ENCODE measurements at places on chromosomes 7 and 10.

GRCh38 chr10:52216852-52217251 lies 97.2 kb upstream of the DKK1 start:
- no peak for DNase-seq

GRCh38 chr7:140604760-140605159 lies 35.9 kb downstream of the DENND2A start:
- DNase-seq, result no peak

DNA sequence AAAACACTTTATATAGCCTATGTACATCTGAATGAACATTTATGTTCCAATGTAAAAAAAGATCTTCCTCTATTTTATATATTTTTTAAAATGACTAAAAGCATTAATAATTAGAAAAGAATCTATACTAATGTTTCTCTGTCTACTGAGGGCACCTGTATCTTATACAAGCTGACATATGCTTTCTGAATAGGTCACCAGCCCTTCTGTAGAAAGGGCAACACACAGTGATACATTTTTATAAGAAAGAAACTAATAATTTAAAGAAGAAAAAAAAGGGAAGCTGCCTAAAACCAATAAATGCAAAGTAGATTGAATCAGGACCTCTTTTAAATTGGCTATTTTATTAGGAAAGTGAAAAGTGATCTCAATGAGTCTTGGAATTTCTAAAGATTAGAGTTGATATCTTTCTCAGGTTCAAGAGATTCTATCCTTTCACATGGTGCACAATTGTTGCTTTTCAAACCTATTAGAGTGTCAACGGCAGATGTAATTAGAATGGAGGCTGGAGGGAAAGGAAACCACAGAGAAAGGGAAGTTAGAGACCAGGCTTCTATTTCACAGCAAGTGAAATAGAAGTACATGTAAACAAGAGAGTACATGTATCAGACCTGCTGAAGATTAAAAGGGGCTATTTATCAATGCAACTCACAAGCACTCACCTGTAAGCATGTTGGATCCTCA lies 6.3 kb downstream of the MTPN start:
- DNase-seq, result no peak

DNA sequence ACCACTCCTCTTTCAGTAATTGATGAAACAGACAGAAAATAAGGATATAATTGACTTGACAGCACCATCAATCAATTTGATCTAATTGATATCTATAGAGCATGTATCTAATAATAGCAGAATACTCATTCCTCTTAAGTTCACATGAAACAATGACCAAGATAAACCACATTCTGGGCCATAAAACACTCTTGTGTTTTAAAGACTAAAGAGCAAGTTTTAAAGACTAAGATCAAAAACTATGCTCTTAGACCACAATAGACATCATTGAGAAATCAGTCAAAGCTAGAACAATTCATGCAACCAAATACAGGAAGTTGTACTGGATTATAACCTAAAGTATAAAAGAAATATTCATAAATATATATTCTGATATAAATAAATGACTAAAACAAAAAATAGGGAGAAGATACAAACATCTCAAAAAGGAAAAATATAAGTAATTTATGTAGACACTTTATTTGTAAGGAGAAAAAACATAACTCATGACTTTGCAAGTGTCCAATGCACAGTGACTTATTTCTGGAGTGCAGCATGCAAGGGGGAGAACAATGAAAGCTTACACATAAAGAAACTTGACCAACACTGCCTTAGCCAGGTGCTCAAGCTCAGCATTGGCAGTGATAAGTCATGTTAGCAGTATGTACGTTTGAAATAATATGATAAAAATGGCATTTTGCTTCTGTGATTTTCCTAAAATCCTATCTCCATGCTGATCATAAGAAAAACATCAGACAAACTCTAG lies 312.7 kb upstream of the IGFBP3 start:
- DNase-seq, result no peak

- no peak for DNase-seq
These were observed 127.6 kb downstream of the DNAJB9 start for GRCh38 chr7:108697254-108697653.

- DNase-seq, result no peak
These were observed 165.7 kb upstream of the AHR start for GRCh38 chr7:17132726-17133125.

- no peak for DNase-seq
These were observed 27.6 kb upstream of the BMS1 start for GRCh38 chr10:42755028-42755451.

DNA sequence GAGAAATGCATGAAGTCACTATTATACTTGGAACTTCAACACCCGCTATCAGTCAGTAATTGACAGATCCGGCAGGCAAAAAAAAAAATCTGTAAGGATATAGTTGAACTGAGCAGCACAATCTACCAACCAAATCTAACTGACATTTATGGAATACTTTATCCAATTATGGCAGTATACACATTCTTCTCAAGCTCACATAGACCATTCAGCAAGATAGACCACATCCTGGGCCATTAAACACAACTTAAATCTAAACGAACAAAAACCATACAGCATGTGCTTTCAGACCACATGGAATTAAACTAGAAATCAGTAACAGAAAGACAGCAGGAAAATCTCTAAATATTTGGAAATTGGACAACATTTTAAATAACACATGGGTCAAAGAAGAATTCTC lies 112.7 kb downstream of the MPP7 start:
- DNase-seq, result no peak

DNA sequence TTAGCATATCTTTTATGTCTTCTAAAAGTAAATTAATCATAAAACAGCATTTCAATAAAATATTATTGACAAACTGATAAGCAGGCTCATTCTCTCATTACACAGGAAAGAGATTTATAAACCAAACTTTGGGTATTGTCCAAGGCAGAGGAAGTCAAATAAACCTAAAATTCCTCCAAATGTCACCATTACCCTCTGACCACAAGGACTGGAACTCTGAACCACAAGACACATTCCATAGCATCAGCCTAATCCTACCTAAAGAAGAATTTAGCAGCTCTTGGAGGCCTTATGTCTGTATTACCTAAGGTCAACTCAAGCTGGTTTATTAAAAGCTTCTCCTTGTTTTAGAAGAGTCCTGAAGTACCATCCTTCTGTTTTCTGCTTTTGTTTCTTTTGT lies 82.4 kb upstream of the SLC13A1 start:
- no peak for DNase-seq

DNA sequence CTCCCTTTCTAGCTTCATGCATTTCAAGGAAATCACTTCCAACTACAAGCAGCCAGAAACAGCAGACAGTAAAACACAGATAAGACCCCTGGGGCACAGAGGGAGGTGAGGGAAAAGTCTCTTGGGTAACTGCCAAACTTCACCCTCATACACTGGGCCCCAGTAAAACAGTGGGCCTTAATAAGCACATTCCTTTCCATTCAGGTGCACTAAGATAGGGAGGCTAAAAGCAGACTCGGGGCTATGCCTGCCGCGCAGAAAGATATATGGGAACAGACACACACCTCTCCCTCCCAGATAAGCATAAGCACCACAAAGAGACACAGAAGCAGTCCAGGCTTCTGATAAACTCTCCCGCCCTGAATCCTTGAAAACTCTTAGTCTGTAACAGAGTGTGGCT lies 117.0 kb downstream of the TYW1B start:
- no peak for DNase-seq

GRCh38 chr7:44969701-44970522 lies 8.9 kb downstream of the MYO1G start:
- DNase-seq, result no peak

DNA sequence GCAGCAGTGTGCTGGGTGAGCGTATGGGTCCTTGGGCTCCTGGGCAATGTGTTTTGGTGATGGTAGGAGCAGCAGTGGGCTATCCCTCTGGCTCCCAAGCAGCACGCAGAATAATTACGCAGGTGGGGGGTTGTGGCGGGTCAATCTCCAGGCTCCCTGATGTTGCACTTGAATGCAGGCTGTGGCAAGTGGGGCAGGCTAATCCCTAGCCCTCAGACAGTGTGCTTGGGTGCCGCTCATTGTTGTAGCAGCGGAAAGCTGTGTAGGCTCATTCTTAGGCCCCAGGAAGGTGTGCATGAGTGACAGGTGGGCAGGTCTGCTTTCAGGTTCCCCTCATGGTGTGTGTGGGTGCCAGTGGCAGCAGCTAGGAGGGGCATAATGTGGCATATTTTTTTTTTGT lies 44.1 kb downstream of the LOXL4 start:
- DNase-seq, result no peak

- DNase-seq, result no peak
These were observed 6.6 kb downstream of the OPTN start for GRCh38 chr10:13106387-13107045.

DNA sequence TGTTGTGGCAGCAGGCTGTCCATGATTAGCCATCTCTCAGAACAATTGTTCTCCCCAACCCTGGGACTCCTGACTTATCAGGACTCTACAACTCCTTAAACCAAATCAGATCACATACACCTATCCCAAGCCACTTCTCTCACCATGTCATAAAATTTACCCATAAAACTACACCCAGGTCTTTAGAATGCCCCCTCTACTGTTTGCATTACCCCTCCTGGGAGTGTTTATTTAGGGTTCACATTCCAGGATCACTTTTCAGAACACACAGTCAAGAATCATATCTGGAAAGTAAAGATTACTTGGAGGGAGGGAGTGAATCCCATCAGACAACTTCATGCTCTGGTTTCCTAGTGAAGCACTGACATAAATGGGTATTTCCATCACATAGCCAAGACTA lies 7.1 kb downstream of the ASAH2 start:
- no peak for DNase-seq

- no peak for DNase-seq
These were observed 4.1 kb downstream of the OR9A4 start for GRCh38 chr7:141920281-141920680.

DNA sequence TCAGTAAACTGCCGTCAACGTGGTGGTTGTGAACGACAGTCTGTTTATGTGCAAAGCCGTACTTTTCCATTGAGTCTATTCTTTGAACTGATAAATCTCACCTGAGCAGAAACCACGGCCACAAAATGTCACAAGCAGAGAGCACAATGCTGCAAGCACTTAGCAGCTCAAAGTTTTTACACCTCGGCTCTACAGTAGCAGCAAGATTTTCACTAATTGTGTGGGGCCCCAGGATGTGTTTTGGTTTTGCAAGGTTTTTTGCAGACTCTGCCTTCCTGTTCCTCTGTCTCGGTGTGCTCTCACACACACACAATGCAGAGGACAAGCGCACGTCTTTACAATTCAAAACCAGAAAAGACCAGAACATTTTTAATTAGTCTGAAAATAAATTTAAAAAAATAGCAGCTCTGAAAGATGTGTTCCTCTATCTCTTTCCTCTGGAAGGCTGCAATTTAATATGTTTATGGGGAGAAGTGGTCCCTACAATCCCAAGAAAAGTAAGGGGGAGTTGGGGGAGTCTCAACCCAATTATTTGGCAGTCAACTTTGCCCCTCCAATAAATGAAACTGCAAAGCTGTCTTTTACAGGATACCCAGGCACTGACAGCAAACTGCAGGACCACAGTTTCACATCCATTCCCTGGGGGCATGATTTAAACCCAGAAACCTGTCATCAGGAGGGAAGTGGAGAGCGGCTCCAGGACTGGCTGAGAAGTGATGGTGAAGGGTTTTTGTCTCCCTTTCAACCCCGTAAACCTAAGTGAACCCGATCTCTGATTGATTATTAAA lies 73.8 kb upstream of the SFMBT2 start:
- DNase-seq, result no peak

- no peak for DNase-seq
These were observed 19.2 kb upstream of the PRKAG2 start for GRCh38 chr7:151896086-151896485.

DNA sequence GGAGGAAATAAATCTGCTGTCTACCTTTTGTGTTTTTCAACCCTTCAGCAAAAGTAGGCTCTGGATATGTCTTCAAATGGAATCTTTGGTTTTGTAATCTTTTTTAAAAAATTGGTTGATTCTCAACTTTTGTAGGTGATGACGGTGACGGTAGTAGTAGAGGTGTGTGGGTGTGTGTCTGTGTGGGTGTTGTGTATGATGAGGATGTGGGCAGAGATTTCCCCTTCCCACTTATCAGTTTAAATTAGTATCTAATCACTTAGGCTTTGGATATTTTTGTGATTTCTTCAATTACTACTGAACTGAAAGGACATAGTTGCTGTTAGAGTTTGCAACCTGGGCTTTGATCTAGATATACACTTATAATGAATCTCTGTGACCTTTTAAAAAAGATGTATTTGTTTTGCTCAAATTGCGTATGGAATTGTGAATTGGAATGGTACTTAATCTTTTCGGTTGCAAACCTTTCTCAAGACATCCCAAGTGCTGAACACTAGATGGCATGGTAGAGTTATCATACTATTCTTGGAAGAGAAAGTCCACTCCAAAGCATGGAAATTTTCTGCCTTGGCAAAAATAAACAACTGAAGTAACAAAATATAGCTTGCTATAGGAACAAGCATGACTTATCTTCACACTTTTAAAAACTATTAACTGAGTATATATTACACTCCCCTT lies 51.9 kb upstream of the A1CF start:
- no peak for DNase-seq

DNA sequence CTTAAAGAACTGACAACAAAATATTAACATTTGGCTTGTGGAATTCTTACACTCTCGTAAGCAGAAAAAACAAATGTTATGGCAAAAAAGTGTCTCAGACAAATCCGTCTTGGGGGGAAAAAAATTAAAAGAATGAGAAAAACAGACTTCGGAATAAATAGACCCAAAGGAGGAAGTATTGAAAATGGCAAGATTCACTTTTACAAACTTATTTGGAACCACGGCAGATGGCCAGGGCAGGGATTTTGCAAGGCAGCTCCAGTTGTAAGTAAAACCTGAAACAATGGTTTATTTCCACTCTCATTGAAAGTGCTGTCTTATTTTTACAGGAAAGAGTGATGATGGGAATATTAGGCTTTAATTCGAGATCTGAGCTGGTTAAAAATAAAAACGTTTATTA lies 1.5 kb upstream of the ZNF438 start:
- DNase-seq, result peak; percentile 87

DNA sequence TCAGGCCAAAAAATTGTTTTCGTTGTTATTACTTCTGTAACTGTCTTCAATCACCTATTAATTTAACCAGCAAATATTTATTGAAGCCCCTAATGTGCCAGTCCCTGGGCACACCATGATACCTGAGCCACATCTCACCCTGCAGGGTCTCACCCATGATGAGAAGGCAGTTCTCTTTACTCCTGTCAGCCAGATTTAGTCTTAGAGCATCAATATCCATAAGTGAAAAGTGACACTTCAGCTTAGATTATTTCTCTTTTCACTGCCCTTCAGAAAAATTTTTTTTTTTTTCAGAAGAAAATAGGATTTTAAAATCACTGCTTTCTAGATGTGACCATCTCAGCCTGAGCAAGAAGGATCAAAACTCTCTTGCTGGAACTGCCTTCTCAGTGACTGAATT lies 258.6 kb upstream of the NFE2L3 start:
- no peak for DNase-seq

- no peak for DNase-seq
These were observed 103.2 kb downstream of the NRBF2 start for GRCh38 chr10:63236113-63236935.

- DNase-seq, result no peak
These were observed 5.4 kb downstream of the BRI3 start for GRCh38 chr7:98286701-98287485.
